NCI-H2081 (cell line): ENCODE measurements at places on chromosomes 16 and 17.

DNA sequence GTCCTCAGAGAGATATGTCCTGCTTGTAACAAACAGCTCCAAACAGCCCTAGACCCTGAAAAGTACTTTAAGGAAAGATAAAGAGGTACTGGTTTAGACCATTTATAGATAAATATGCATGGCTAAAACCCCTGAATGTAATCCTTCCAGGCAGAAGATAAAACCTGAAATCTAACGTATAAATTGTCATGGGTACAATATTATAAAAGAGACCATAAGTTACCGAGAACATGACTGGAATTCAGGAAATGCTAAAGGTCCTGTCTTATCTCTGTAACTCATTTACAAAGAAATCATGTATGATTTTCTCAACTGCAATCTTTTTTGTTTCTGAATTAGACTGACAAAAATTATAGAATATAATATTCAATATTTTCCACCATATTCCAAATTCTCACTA, 9.2 kb upstream of the KANSL1 start:
- DNase-seq: no peak

GRCh38 chr16:9219813-9220212, 128.4 kb downstream of the HAPSTR1 start:
- no peak for DNase-seq

GRCh38 chr16:67279296-67280089, at the start of gene PLEKHG4:
TSS of gene PLEKHG4 (plus strand) at chr16:67279532. CDS start at chr16:67280045, 513 bp downstream.
- DNase-seq: peak; percentile 62

DNA sequence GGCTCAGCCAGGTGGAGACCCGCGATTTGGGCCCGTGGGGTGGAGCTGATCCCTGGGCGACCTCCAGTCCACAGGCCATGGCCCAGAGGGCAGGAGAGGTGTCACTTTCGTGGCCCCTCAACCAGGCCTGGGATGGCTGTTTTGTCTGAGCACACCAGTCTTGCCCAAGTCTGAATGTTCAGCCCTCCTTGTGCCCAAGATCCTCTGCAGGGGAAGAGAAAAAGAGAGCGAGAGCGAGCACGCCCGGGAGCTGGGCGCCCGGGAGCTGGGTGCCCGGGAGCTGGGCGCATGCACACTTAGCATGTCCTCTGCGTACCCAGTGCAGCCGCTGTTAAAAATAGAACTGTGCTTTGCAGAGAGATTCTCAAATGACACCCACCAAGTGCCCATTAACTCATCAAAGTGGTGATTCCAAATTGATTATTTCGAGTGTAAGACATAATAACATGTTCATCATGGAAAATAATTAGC, 403.3 kb upstream of the TNRC6C start:
- DNase-seq: peak; percentile 27

DNA sequence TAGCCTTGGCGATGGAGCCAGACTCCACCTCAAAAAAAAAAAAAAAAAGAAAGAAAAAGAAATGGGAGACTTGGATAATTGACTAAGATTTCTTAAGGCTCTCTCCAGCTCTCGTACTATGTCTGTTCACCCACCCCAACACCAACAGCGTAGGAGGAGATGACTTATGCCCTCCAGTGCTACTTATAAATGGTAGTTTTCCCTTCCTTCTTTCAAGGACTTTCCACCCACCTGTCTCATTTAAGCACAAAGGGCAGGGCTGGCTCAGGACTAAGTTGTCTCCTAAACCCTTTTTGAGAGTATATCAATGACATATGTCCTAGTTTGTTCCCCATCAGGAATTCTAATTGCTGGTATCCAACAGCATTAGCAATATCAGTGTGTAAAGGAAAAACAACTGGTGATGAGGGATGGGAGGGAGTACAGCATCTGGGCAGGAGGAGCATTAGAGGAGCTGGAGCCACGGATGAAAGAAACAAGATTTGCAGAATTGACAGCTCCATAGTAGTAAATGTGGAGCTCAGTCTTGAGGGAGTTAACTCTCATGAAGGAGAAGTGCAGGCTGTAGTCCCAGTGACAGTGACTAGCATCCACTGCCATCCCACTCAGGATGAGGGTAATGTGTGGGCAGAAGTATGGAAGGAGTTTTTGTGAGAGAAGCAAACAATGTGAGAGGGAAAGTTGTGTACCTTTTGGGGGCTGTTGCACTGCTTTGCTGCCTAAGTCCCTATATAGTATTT, 17.2 kb downstream of the UBE2Z start:
- DNase-seq: no peak

- DNase-seq: no peak
Observed at GRCh38 chr16:57316390-57317017, 32.0 kb upstream of the PLLP start.

GRCh38 chr16:47887496-47887895, 268.3 kb downstream of the ABCC12 start:
- DNase-seq: no peak

GRCh38 chr16:12729448-12729847, 74.2 kb downstream of the CPPED1 start:
- DNase-seq: no peak

DNA sequence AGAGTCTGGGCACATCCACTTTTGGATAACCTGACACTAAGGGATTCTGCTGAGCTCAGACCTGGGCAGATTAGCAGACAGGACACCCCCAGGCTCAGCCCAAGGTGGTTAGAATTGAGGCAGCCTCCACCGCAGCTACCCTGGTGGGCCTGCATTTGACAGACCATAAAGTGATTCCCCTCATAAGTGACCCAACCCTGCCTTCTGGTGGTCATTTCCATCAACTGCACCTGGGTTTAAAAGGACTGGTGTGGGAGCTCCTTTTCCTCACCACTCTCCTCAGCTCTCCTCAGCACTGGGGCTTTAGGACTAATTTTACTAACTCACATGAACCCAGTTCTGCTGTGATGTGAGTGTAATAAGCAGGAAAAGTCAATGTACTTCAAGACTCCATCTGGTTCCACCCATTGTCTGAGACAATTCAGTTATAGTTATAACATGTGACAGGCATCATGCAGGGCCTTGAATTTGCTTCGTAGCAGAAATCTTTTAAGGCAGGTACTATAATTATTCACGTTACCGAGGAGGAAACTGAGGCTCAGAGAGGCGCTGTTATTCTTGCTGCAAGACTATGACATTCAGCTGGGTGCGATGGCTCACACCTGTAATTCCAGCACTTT, 42.5 kb downstream of the MYH3 start:
- peak; percentile 10 for DNase-seq

DNA sequence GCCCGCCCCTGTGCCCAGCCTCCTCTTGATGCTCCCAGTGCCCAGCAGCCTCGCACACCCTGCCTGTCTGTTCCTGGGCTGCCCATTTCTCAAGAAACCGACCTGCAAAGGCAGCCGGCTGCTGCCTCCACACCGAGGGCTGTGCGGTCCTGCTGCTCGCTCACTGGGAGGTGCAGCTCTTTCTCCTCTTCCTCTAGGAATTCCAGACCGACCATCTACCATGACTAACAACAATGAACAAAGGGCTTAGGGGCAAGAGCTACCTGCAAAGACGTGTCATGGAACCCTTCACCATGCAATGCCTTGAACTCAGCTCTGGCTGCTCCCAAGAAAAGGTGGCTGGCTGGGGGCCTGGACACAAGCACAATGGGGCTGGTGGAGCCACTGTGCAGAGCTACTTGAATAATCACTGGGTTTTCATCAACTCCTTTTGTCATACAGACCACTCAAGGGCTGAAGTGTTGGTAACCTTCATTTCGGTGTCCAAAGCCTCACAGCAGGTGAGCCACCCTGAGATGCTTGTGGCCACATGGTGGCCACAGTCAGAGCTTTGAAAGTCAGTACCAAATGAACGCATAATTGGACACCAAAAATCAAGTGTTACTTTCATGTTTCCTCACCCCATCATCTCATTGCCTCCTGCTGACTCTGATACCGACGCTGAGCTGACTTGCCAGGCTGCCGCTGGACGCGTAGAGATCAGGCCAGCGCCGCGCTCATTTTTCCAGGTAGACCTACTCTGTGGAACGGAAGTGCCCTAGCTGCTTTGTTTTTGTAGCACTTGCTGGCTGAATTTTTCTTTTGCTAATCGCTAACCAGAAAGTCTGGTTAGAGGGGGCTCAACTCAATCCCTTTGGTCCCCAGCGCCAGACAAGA, 19.8 kb downstream of the CYB561 start:
- no peak for DNase-seq

DNA sequence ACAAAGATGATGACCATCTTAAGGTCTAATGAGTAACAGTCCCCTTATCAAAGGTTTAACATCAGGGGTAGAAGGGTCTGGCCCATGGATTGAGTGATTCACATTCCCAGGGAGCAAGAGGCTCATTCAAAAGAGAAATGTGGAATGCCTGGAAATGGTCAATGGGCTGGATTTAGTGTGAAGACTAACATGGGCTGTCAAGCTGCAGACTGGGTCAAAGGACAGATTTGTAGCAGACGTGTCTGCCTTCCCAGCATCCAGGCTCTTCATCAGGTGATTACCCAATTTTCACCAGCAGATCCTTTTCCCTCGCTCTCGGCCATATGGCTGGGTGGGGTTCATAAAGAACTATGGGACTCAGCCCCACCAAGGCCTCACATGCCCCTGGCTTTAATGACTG, 26.8 kb downstream of the DCUN1D3 start:
- no peak for DNase-seq

DNA sequence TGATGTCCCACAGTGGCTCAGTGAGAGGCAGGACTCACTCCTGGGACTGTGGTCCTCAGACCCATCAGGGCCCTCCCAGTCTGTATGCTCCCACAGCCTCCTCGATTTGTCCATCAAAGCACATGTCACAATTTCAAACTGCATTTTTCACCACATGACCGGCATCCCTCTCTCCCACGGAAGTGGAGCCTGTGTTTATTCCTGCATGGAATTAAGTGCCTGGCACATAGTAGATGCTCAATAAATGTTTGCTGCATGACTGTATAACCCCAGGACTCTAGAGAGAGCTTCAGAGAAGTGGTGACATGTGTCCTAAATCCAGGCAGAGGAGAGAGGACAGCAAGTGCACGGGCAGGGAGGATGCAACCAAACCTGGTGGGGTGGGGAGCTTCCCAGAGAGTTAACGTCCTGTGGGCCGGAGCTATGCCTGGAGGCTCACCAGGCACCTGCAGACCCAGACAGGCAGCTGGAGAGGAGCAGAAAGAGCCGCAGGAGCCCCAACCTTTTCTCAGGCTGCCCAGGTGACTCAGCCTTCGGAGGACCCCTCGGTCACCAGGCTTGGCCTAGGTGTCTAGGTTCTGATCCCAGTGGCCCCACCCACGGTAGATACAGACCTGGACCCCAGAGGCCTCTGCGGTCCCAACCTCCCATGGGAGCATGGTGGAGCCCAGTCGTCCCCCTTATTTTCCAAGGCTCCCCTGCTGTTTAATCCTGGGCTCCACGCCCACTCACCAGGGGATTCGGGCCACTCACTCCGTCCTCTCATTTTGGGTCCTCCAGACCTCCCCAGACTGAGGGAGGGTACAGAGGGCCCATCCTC, 5.8 kb downstream of the CDH5 start:
- DNase-seq: no peak

- DNase-seq: peak; percentile 13
Observed at GRCh38 chr16:58661199-58661830, 23.3 kb downstream of the SLC38A7 start.
